ENCODE measurements at places on chromosomes 1 and 21.

- DNase-seq = peak; percentile 71
Observed at GRCh38 chr1:27416387-27417111, 24.1 kb downstream of the GPR3 start.

DNA sequence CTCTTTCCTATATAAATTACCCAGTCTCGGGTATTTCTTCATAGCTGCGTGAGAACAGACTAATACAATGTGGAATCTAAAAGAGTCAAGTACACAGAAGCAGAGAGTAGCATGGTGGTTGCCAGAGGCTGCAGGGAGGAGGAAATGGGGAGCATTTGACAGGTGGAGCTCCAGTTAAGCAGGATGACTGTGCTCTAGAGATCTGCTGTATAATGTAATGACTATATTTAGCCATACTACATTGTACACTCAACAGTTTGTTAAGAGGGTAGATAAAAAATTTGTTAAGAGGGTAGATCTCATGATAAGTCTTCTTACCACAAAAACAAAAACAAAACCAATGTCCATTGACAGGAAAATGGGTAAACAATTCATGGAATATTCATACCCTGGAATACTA lies 82.1 kb downstream of the MT1HL1 start:
- no peak for DNase-seq

- DNase-seq = no peak
Observed at GRCh38 chr21:32182449-32182848, 96.4 kb downstream of the MIS18A start.

DNA sequence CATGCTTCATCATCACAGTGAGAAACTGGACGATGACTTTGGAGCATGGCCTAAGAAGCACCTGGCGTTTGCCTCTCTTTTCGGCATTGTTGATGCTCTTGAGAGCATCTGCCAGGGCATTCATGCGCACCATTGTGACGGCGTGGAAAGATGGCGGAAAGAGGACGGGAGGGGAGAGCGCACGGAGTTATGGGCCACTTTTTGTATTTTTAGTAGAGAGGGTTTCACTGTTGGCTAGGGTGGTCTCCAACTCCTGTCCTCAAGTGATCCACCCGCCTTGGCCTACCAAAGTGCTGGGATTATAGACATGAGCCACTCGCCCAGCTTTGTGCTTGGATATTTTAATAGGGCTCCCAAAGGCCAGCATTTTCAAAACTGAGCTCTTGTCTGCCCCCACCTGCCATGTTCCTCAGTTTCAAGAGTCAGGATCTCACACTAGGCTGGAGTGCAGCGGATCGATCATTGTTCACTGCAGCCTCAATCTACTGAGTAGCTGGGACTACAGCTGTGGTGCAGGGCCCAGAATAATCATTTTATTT lies 5.3 kb downstream of the RPS8 start:
- no peak for DNase-seq

GRCh38 chr1:209727785-209728184 lies 23.1 kb downstream of the HSD11B1 start:
- DNase-seq = no peak

- no peak for DNase-seq
Observed at GRCh38 chr1:18182398-18183160, 75.0 kb downstream of the IGSF21 start.

GRCh38 chr1:16960560-16961296 lies 19.7 kb downstream of the MFAP2 start:
- peak; percentile 81 for DNase-seq

DNA sequence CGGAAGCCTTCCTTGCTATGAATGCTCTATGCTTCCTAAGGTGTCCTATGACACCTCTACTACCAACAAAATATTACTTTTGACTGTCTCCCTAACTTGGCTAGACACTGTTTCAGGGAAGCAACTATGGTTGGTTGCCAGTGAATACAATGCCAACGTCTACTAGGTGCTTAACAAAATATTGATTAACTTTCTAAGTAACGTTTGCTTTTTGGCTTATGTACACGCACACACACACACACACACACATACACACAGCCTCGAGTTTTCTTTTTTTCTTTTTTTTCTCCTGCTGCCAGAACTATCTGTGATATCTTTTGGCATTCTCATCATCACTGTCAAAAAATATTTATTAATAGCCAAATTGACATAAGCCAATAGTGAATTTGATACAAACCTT lies 864.0 kb downstream of the PLA2G4A start:
- DNase-seq = no peak

DNA sequence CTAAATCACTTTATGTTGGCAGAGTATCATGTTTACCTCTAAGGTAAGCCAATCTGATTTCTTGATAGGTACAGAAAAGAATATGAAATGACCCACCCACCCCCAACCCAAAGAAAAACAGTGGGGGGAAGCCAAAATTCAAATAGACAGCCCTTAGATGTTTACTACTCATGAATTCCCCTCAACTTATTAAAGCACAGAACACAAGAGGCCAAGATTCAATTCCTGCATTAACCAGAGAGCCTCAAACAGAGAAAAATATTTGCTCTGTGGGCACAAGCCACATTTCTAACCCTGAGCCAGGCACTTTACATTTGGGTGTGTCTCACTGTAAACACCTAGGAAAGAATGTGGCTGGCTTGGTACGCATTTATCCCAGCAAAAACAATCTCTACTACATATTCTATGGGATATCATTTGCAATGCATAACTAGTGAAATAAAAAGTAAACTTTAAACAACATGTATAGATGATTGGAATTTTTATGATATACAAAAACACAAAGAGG lies 84.3 kb downstream of the PTPN14 start:
- DNase-seq = no peak

DNA sequence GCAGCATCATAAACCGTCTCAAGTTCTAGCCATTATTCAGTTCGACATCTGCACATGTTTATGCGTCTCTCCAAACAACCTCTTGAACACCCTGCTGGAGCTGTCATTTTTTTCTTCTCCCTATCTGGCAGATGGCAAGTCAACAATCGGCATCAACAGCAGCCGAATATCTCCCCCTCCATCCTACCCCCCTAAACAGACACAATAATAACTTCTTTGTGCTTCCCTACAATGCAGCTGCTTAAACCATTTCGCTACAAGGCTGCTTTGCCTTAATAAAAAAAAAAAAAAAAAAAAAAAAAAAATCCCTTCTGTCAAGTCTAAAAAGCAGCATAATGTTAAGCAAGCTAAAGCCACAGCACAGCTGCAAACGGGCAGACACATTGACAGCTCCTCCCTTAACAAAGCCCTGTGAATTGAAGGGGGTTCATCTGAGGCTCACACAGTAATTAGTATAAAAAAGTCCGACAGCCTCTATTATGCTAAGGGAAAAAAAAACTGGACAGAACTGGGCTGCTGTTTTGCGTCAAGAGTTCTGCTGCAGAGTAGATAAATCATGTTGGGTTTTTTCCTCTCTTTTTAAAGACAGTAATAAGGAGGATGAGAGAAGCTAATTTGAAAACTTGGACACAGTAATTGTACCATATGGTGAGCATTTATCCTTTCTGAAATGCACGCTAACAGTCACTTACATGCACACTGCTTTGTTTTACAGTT lies 136.4 kb downstream of the AKT3 start:
- DNase-seq = no peak

DNA sequence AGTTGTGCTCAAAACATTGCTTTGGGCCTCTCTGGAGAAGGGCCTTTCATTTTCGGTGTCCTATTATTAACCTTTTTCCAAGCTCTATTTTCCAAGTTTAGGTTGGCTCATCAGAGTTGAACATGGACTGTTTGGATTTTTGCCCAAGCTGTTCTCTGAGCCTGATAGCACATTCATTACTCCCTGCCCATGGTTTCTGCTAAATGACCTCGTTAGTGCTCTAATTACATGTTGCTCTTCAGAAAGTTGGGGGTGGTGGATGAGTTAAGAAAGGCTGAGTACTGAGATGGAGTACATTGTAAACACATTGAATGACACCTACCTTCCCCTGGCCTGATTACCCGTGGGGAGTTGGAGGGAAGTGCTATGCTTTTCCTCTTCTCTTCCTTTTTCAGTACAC lies 38.9 kb downstream of the LMO4 start:
- DNase-seq = no peak

DNA sequence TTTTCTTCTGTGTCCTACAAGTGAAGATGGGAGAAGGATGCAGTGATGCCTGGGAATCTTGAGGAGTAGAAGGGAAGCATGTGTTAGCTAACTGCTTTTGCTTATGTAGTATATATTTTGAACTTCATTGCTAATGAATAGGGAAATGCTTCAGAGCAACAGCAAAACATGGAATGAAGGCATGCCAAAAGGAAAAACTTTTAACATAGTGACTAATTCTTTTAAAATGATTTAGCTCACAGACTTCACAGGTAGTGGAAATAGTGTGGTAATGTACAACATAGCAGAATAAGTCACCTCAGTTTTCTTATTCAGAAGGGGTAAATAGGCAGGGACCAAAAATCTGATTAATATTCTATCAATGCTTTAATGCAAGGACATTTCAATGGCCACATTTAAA lies 95.5 kb downstream of the LYPLAL1 start:
- no peak for DNase-seq

- no peak for DNase-seq
Observed at GRCh38 chr1:209491496-209491895, 92.0 kb upstream of the CAMK1G start.

DNA sequence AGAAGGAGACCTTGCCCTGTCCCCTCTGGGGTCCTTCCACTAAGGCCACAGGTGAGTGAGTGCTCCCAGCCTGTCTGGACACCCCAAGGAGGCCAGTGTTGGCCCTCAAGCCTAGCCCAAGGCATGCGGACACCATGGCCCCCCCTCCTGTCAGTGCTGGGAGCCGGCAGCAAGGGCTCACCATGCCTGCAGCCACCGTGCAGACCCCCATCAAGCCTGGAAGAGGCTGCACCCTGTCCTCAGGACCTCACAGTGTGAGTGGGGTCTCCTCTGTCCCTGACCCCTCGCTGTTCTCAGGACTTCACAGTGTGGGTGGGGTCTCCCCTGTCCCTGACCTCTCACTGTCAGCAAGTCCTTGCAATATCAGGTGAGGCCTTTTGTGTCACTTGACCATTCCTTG lies 33.2 kb upstream of the PRSS38 start:
- DNase-seq = no peak

GRCh38 chr1:70675737-70676156 lies 264.7 kb downstream of the CTH start:
- no peak for DNase-seq

- DNase-seq = peak; percentile 62
Observed at GRCh38 chr1:179121159-179121938, 39.5 kb downstream of the TOR3A start.

- no peak for DNase-seq
Observed at GRCh38 chr21:25359724-25360123, 247.6 kb downstream of the MRPL39 start.

- DNase-seq = no peak
Observed at GRCh38 chr1:38758820-38759219, 100.8 kb downstream of the RRAGC start.

DNA sequence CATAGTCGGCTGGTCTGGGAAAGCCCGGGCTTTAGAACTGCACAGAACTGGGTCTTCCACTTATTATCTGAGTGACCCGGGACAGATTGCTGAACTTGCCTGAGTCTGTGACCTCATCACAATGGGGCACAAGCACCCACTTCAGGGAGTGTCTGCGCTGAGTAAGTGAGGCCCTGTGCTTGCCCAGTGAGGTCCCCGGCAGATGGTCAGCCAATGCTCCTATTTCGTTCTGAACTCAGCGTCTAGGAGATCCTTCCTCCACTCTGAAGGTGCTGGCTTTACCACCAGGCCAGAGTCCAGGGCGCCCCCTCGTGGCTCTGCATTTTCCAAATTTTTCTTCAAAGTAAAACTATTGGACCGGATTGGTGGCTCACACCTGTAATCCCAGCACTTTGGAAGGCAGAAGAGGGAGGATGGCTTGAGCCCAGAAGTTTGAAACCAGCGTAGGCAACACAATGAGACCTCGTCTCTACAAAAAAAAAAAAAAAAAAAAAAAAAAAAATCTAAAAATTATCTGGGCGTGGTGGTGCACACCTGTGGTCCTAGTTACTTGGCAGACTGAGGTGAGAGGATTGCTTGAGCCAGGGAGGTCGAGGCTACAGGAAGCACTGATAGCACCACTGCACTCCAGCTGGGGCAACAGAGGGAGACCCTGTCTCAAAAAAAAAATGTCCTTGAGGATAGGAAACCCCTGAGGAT lies 61.7 kb downstream of the FCRL5 start:
- peak; percentile 38 for DNase-seq

GRCh38 chr1:998745-998994 lies 1.2 kb downstream of the HES4 start:
- peak; percentile 32 for DNase-seq

GRCh38 chr1:5811419-5811818 lies 180.8 kb downstream of the NPHP4 start:
- no peak for DNase-seq

- no peak for DNase-seq
Observed at GRCh38 chr1:154831462-154831861, 38.6 kb downstream of the KCNN3 start.

DNA sequence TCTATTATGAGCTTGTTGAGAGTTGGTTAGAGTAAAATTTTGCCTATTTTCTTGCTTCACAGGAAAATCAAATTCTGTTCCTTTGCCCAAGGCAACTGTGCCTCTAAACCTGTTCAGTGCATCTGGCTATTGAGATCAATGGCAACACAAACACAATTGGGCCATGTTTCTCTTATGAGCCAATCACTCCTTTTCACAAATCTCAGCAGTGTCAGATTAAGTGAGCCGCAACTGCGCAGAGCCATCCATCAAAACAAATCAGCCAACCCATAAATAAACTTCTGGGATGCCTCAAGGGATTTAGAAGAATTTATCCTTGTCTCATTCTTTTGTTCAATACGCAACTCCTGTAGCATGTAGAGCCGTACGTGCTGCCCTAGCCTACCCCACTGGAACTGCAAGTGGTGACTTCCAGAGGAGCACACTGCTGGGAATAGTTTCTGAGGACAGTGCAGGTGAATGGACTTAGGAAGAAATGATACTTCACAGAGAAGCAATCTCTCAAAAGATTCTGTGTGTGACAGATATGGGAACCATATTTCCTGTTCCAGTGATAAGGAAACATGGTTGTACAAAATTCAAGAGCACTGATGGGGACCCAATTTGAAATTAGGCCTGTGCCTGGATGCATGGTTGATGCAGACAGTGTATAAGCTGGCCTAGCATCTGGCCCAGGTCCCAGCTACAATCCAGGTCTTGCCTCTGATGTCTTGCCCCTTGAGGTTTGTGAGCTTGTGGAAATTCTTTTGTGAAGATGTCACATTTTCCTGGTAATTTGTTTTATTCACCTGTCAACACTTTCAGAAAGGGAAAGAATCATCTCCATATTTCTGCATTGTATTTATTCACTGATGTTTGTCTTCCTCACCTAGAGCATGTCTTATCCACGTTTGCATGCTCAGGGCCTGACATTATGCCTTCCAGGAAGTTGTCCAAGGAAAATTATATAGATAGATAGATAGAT lies 166.2 kb downstream of the URB2 start:
- DNase-seq = no peak

DNA sequence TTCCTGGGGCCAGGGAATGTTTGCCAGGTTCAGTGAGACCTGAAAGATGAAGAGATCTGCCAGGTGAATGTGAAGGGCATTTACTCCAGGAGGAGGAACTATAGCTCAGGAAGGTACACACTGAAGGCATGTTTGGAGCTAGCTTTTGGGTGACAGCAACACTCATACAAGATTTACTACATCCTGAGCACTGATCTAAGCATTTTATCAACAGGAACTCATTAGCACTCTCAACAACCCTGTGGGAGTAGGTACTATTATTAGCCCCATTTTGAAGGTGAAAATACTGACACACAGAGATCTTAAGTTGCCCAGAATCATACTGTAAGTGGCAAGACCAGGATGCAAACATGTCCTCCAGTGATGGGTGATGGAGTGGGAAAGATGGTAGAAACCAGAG lies 6.7 kb downstream of the GADD45A start:
- no peak for DNase-seq
